Stimulated activated CD4-positive, alpha-beta T cell treated with anti-CD3 and anti-CD28 coated beads, TNF-alpha, amount 100 ng/mL, for 48 hours (primary cell): ENCODE measurements at places on chromosomes 13 and 19.

GRCh38 chr13:52921194-52921593, 72.8 kb upstream of the PCDH8 start:
- DNase-seq, result no peak

GRCh38 chr13:75405976-75406703, 75.8 kb downstream of the TBC1D4 start:
- no peak for DNase-seq

DNA sequence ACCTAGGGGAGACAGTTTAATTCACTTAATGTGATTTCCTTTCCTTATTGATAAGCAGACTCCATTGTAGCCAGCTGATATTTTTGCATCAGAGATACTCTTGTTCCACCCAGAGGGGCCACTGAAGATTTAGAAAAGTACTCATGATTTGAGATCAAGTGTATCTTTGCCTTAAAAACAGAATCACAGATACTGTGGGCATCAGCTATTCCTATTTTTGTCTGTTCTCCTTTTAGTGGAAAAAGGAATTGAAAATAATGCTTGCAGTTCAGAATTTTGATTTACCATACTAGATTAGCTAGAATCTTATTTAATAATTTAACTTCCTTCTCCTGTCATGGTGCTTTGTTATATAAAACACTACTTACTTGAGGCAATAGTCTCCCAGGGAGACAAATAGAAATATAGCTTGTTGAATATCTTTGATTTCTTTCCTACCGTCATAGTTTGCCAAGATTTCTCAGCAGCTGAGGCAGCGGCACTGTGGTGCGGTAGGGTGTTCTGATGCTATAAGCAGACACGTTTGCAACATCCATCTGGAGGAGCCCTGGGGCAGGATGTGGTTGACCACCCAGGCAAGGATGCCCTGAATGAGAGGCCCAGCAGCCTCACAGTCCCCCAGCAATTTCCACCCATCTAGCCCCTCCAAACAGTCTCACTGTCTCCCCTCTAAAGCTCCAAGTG, 47.0 kb upstream of the RAP2A start:
- DNase-seq, result no peak

GRCh38 chr19:10408511-10409283, 5.4 kb upstream of the CDC37 start:
- no peak for DNase-seq

GRCh38 chr19:17205237-17206140, 9.7 kb upstream of the USE1 start:
- peak; percentile 31 for DNase-seq

GRCh38 chr13:104809483-104809882, 1726.0 kb downstream of the EFNB2 start:
- DNase-seq, result no peak

GRCh38 chr19:42229855-42230351, 9.8 kb downstream of the ZNF526 start:
- no peak for DNase-seq

- no peak for DNase-seq
Measured at GRCh38 chr13:110158226-110158625, 148.7 kb downstream of the COL4A1 start.

DNA sequence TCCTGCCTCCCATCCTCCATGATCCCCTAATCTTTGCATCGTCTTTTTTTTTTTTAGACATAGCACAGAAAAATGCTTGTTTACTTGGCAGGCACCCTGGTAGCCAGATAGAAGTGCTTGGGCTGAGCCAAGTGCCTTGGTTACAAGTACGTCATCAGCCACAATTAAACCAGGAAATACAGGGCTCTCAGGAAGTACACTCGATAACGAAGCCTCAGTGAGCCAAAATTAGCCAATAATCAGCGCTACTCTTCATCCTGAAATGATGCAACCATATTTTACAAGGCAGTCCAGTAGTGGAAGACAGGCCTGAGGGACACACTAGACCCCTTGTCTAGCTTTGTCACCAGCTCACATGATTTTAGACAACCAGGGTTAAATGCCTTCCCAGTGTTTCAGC, 194.0 kb upstream of the NBEA start:
- DNase-seq, result no peak

GRCh38 chr19:47885067-47885463, 1.1 kb downstream of the SULT2A1 start:
- no peak for DNase-seq

- no peak for DNase-seq
Measured at GRCh38 chr19:55588738-55589137, 8.1 kb upstream of the ZNF579 start.

GRCh38 chr13:30846866-30847265, 59.2 kb upstream of the MEDAG start:
- DNase-seq, result no peak

- DNase-seq, result no peak
Measured at GRCh38 chr19:46634656-46635218, 1.3 kb downstream of the GNG8 start.

- DNase-seq, result no peak
Measured at GRCh38 chr13:107590556-107590955, 624.8 kb downstream of the LIG4 start.

DNA sequence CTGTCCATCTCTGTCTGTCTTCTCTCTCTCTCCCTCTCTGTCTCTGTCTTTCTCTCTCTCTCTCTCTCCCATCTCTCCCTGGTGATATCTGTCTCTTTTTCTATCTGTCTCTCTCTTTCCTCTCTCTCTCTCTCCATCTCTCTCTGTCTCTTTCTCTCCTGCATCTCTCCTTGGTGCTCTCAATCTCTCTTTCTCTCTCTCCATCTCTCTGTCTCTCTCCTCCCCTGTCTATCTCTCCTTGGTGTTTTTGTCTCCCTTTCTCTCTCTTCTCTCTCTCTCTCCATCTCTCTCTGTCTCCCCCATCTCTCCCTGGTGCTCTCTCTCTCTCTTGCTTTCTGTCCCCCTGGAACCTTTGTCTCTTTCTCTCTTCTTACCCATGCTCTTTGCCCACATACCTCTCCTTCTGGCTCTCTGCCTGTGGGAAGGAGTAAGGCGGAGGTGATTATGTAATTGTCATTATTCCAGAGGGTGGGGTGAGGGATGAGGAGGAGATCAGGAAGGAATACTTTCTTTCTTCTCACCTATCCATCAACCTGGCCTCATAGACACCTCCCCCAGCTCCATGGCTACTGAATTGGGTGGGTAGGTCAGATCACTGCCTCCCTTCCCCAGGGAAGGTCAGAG, 30.9 kb upstream of the CYP2B6 start:
- DNase-seq, result no peak

GRCh38 chr13:45278096-45278645, 62.8 kb downstream of the TPT1 start:
- DNase-seq, result no peak

DNA sequence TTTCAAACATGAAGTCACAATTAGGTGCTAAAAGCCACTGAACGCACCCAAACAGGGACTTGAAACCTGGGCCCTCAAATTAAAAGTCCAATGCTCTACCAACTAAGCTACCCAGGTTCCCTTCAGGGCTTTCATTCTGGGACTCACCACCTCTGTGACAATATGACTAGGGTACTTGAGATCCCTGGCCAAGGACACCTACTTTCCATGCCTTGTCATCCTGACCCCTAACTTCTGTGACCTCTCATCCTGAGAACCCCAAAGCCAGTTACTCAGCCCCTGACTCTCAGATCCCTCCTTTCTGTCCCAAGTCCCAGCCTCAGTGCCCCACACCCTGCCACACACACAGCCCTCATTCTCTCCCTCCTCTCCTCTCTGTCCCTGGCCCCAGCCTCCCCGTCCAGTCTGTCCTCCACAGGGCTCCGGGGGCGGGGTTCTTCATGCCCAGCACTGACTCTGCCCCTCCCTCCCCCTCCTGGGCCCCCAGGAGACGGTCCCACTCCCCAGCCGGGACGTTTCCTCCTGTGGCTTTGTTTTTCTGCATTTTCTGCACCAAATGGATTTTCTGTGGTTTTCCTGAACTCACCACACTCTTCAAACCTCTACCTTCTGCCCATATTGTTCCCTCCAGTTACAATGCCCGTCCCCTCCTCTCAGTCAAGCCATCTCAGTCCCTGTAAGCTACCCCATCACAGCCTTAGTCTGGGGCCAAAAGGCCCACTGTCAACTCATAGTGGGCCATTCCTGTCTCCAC, 7.0 kb downstream of the RCN3 start:
- DNase-seq, result no peak

- DNase-seq, result no peak
Measured at GRCh38 chr19:49362048-49362928, at the start of gene TEAD2. TEAD2 (minus strand) TSS chr19:49362416; CDS start chr19:49360075, 2,341 bp downstream.

DNA sequence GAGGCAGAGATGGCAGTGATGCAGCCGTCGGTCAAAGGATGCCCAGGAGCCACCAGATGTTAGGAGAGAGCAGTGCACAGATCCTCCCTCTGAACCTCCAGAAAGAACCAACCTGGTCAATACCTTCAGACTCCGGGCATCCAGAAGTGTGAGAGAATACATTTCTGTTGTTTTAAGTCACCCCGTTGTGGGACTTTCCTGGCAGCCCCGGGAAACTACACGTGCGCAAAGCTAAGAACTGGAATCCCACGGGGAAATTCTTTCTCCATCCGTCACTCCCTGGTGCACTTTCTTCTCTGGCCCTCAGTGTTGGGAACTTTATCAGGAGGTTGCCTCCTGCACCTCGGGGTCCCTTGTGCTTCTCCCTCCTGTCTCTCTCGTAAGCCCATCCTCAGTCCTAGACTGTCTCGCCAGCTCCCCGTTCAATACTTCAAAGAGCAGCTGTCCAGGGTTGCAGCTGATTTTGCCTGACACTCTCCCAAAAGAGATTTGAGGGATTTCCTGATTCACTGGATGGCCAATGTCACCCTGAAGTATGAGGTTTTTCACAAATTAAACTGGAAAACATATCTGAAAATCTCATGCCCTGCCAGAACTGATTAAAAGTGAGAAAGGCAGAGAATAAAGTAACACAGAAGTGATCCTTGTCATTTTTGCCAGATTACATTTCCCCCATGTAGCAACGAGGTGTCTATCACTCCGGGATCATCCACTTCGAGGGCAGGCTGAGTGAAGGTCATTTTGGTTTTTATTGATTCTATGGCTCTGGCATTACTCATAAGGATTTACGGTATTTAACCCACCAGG, 136.8 kb downstream of the DCT start:
- DNase-seq, result no peak
